ENCODE measurements at places on chromosomes 7 and 10.

DNA sequence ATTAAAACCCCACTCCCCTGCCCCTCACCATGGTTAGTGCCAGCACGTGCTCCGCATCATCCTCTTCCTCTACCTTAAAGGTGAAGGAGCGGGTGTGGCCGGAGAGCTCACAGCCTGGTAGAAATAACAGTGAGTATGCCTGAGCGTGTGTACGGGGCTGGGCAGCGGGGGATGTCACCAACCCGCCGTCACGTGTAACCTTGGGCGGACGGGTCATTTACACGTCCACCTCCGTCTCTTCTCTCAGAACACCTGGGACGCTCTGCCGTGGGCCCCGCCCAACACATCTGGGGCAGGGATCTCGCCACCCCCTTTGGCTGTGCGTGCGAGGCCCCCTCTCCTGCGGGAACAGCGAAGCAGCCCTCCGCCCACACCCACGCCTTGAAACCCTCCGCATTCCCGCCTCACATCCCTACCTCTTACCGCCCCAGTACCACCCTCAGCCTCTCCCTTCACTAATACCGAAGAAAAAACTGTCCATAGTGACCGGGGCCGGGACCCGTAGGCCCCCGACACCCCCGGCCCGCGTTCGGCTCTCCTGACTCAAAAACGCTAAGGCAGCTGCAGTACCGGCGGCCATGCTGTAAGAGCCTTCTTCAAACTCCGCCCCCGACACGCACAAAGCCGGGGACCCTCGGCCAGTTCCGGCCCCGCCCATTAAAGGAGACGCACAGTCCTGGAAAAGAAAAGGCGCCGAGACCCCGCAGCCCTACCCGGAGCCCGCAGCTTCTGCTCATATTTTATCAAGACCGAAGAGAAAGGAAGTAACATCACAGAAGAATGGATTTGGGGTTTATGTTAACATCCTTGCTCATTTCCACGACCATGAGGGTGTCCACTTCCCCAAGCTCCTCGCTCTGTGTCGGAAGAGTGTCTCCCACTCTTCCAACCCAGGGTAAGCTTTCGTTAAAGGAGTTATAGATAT, at the start of gene NPM3:
Gene NPM3, minus strand, starts transcription at position 636 of the 925 bp plus-strand sequence. Its CDS starts 56 bp downstream, at position 580.
- peak; percentile 56 for DNase-seq

- DNase-seq = no peak
These were observed 30.0 kb downstream of the NET1 start for GRCh38 chr10:5442065-5442989.

GRCh38 chr10:55174419-55174818, 373.4 kb upstream of the PCDH15 start:
- DNase-seq = no peak

DNA sequence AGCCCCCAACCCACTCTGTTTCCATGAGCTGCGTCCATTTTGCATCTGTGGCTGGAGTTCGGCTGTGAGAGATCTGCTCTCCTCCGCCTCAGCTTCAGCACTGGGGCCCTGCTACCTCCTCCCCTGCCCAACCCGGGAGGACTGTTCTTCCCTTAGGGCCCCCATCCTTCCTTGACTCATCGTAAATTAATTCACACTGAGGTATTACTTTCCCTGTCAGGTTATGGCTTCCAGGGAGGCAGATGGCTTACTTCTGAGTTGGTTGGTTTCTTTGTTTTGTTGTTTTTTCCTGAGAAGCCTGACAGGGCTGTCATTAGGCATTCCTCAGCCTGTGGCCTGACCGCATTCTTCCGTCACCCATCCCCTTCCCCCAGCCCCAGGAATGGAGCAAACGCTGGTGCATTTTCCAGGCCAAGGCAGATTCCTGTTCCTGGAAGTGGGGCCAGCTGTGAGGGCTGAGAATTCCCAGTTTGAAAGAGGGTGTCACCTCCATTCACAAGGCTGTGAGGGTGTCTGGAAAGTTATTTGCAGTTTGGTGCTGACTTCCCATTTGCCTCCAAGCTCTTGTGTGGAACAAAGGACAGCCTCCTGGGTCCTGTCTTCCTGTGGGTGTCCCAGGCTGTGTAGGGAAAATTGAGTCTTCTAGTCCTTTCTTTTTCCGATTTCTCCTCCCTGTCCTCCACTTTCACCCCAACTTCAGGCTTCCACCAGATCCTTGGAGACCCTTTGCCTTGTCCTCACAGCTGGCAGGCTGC, 11.7 kb downstream of the CPA5 start:
- no peak for DNase-seq

DNA sequence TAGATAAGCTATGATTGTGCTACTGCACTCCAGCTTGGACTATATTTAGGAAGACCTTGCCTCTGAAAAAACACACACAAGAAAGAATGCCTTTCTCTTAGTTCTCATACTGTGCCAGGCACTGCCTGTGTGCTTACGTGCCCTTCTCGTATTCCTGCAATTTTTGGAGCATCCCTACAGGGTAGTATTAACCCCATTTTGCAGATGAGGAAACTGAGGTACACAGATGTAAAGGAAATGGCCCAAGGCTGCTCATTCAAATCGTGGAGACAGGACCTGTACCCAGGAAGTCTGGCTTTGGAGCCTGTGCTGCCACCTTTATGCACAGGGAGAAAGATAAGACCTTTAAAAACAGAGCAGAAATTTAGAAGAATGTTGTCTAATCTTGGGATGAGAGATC, 16.7 kb downstream of the AGAP3 start:
- DNase-seq = no peak

GRCh38 chr10:73998929-73999691, 1.2 kb downstream of the VCL start:
- DNase-seq = no peak

DNA sequence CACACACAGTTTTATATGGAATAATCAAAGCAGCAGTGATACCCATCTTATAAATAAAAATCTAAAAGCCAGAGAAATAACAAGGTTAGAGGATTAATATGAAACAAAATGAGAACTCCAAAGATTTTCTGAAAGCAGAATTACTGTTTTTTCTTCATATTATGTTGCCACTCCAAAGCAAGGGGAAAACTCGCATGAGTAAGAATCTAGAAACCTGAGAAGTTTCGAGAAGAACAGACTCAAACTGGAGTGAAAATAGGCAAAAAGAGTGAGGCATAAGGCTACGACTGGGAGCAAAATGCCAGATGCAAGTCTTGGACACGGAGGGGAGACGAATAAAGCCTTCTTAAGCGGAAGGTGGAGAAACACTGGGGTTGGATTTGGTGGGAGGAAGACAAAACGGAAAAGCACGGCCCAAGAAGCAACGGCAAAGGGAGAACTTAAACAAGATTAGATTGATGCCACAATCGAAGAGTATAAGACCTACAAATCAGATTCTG, 923 bp downstream of the TNPO3 start:
- DNase-seq = no peak

DNA sequence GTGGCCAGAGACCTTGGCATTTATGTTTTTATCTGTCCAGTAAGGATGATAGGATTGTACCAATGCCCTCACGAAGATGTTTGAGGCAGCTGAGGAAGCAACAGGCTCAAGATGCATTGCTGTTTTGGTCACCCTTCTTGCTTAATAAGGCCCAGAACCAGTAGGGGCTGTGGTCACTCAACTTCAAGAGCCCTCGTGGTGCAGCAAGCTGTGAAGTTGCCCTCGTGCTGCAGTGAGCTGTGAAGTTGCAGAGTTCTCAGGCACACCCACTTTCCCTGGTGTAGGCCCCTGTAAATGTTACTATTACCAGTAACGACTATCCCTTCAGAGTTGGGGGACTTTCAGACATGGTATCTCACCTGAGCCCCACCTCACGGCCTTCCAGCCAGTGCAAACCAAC, 207.6 kb upstream of the LYZL1 start:
- DNase-seq = no peak

DNA sequence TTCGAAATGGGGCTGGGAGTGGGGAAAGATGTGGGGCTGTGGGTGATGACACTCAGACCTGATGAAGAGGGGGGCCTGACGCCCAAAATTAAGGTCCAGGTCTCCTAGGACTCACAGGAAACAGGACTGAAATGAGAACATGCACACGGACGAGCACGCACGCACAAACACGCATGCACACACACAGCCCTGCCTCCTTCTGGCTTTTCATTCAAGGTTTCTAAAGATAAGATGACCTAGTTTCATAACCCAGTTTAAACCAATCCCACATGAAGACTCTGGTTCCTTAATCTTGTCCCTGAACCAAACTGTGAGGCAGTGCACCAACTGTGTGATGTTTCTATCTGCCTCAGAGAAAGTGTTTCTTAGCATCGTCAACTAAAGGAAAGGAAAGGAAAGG, 162.0 kb downstream of the DGKI start:
- no peak for DNase-seq

DNA sequence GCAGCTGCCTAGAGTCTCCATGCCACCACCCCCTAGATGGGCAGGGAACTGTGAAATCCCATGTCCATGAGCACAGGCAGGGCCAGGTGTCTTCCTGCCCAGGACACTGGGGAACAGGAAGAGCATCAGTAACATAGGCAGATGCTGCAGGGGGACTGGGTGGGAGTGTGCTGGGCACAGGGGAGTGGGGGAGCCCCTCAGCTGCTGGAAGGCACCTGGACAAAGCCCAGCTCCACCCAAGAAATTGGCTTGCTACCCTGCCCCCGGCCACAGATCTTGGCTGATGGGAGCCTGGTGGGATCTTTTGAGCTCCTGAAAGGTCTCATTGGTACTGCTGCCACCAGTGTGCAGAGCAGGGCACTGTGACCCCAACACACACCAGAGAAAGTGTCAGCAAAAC, 66.7 kb downstream of the TCERG1L start:
- no peak for DNase-seq

GRCh38 chr10:25492040-25492439, 317.2 kb downstream of the GPR158 start:
- DNase-seq = no peak

DNA sequence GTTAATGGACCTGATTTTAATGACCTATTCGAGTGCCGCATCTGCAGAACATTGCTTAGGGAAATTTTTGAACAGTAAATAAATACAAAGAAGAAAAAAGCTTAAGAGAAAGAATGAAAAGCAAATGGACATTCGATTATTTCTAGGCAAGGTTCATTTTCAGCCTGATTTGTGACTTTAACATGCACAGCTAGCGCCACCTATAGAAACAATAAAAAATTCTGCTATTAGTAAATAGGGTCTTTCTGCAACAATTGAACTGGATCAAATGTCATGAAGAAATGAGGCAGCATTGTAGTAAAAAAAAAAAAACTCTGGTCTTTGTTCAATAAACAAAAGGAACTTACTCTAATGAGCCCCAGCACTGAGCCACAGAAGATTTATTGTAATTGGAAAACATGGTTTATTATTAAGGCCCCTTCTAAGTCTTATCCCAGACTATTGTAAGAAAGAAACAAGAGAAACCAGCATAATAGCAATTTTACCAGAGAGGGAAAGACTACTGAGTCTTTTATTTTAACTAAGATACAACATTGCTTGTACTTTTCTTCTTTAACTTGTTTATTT, 41.4 kb upstream of the GHITM start:
- DNase-seq = no peak

GRCh38 chr7:114530057-114530611, 115.5 kb downstream of the FOXP2 start:
- DNase-seq = no peak

GRCh38 chr7:133082390-133082766, 488 bp upstream of the CHCHD3 start:
- DNase-seq = no peak

GRCh38 chr10:52121688-52122087, 192.4 kb upstream of the DKK1 start:
- DNase-seq = no peak

DNA sequence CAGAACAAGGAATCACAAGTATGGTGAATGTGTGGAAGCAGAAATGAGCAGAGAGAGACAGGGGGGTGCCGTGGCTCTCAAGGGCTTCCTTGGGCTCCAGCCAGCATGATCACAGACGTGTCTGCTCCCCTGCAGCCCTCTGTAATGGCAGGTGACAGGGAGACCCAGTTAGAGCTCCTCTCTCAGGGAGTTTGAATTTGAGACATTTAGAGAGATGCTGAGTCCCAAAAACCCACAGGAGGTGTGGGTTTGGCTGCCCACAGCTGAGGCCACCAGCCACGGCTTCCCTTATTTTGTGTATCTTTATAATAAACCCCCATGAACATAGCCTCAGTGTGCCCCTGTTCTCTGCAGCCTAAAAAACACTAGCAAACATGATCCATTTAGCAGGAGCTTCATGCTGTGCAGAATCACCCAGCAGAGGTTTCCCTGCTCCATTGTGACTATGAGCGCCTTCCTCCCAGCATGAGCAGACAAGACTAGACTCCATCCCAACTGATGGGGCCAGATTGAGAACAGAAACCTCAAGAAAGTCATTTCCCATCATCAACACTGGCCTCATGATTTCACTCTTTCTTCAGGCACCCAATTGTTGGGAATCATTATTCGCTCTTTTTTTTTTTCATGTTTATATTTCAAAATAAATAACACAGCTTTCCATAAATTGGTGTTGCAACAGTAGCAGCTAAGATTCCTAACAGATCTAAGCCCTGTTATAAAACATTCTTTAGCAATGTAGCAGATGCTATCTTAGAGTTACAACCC, 13.4 kb downstream of the NOD1 start:
- DNase-seq = no peak

All from stimulated activated CD4-positive, alpha-beta T cell treated with anti-CD3 and anti-CD28 coated beads, Interleukin-15, amount 100 ng/mL, for 1 hour (primary cell).